ENCODE measurements at places on chromosomes 13 and 19.
A peak's percentile ranks its signal among the peaks of the same experiment; 100 is the strongest.

- DNase-seq, result no peak
Measured at GRCh38 chr13:97295283-97296182, 73.4 kb downstream of the MBNL2 start.

- no peak for DNase-seq
Measured at GRCh38 chr13:100290165-100290801, 201.4 kb downstream of the PCCA start.

DNA sequence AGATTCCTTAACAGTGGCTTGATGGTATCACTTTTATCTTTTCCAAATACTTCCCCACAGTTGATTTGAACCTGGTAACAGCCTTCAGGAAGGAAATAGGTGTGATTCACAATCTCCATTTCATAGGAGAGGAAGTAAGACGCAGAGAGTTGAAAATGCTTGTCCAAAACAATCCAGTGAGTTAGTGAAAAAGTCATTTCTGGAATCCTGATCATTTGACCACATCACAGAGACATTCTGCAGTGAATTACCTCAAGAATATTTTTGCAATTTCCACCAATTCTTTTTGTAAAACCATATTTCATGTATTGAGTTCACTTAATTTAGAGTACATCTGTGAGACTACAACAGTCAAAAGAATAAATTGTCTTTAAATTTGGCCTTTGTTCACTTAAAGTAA lies 292.8 kb downstream of the DCLK1 start:
- DNase-seq, result no peak

DNA sequence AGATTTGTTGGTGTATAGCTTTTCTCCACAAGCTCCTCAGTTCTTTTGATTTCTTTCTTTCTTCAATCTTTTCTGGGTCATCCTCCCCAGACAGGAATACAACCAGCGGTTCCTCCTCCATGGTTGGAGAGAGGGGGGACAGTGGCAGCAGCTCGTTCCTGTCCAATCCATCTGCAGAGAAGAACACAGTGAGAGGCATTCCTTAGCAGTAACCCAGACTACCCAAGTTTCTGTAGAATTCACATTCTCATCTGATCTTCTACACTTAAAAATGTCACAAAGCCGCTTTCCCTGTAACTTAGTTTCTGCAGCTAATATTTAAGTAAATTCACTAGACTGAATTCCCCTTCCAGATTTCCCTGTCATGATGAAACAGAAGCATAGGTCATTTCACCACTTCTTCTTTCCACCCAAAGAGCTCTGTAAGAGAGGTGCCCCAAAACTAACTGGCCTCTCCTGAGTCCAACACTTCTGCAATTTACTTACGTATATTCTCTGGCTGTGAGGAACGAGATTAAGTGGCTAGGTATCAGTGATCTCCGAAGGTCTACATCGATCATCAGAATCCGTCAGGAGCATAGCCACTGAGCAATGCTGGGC lies 171.9 kb downstream of the TBC1D4 start:
- DNase-seq, result no peak

DNA sequence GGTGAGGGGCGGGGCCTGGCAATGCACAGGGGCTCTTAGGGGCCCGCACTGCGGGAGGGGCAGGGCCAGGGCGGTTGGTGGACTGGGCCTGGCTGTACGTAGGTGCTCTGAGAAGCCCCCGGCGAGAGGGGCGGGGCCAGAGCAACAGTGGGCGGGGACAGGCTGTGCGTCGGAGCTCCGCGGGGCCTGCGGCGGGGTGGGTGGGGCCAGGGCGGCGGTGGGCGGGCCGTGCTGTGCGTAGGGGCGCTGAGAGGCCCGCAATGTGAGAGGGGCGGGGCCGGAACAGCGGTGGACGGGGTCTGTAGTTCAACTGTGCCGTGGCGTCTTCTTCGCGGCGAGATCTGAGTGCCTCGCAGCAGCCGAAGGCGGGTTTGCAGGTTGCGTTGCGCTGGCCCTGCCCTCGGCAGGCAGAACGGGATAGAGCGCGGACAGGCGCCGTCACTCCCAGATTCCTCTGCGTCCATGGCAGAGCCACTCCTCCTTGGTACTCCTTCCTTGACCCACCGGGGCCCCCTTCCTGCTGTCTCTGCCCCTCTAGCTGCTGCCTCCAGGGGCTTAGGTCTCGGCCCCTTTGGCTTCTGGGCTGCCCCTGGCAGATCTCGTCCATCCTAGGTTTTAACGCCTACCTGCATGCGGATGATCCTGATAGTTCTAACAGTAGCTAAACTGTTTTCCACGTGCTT lies 33.2 kb downstream of the CCNE1 start:
- DNase-seq, result peak; percentile 75

Measured in GOT3 (cell line).